ENCODE measurements at places on chromosomes 11 and 22.

GRCh38 chr11:64285885-64286800 is 495 bp downstream of the GPR137 start:
- peak; percentile 39 for DNase-seq

- DNase-seq = peak; percentile 94
These were observed 2.4 kb upstream of the IFITM2 start for GRCh38 chr11:304915-305843.

DNA sequence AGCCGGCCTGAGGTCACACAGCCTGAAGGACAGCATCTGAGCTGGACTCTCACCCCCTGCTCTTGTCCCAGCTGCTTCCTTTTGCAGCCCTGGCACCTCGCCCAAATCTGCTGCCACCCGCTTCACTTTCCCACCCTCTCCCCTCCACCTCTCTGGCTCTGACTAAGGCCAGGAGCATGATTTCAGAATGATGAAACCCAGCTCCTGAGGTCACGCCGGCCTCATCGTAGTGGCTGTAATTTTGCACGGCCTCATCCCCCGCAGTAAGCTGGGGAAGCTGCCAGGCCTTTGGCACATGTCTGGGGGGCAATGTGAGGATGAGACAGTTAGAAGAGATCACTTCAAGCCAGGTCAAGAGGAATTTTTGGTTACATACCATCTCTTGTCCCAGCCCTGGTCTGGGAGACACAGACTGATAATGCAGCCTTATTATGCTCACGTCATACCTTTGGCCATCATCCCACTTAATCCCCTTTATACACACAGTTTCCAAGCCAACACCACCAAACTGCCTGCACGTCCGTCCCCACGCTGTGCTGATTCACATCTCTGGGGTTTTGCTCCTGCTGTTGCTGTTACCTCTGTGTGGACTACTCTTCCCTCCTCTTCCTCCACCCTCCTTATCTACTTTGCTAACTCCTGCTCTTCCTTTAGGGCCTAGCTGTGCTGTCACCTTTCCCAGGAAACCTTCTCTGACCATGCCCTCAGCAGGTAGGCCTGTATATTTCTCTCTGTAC is 58.1 kb downstream of the CHRDL2 start:
- DNase-seq = peak; percentile 80

GRCh38 chr11:95892892-95893570 is 30.9 kb downstream of the MTMR2 start:
- no peak for DNase-seq

DNA sequence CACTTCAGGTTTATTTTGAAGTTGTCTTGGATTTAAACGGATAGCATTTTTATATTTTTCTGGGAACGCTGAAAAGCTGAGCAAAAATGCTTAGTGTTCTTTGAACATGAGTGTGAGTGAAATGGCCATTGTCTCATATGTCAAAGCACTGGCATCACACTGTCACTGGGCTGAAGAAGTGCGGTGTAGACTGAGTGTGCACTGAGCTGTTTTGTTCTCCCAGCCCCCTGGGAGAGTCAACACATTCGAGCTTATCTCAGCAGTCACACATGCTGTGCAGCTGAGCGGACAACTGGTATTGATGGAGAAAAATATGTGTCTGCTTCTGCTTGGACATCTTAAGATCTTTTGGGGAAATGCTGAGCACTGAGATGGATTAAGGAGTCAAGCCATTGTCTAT is 90.8 kb downstream of the TECTA start:
- peak; percentile 27 for DNase-seq

- no peak for DNase-seq
These were observed 420.7 kb upstream of the CADM1 start for GRCh38 chr11:115924744-115925567.
